ENCODE measurements at places on chromosomes 11 and 22. TPM values are rescaled to one million over a fixed set of nuclear protein-coding genes. Genes with fewer than 3 reads are reported as not detected.

Gene CRYBB2
- not detected for polyA plus RNA-seq

Gene TUBGCP6
- 7.3 TPM for polyA plus RNA-seq

Gene CRACR2B
- 0.11 TPM for polyA plus RNA-seq

Gene IRAG1
- polyA plus RNA-seq, result 21.8 TPM

Gene PSMD13
- polyA plus RNA-seq, result 178 TPM

Gene SERPING1
- 35.8 TPM for polyA plus RNA-seq

Gene GNAZ
- polyA plus RNA-seq, result 0.22 TPM

Gene OR56A1
- polyA plus RNA-seq, result not detected

Gene VEGFB
- 25.3 TPM for polyA plus RNA-seq

Gene SNX32
- polyA plus RNA-seq, result 0.33 TPM

Gene RCOR2
- polyA plus RNA-seq, result 3.9 TPM

Gene TSPAN32
- 0.05 TPM for polyA plus RNA-seq

Gene GDPD4
- polyA plus RNA-seq, result not detected

Gene APOL5
- polyA plus RNA-seq, result 0.06 TPM

Gene ZNF280B
- 0.81 TPM for polyA plus RNA-seq

Gene DDI1
- polyA plus RNA-seq, result not detected

Gene MMP12
- polyA plus RNA-seq, result 0.27 TPM
